ENCODE measurements at places on chromosomes 7 and 10.
A peak's percentile ranks its signal among the peaks of the same experiment; 100 is the strongest.

- DNase-seq: peak; percentile 51
Measured at GRCh38 chr10:51879238-51879637, 179.8 kb upstream of the CSTF2T start.

- DNase-seq: no peak
Measured at GRCh38 chr10:48929413-48929990, 10.1 kb downstream of the LRRC18 start.

DNA sequence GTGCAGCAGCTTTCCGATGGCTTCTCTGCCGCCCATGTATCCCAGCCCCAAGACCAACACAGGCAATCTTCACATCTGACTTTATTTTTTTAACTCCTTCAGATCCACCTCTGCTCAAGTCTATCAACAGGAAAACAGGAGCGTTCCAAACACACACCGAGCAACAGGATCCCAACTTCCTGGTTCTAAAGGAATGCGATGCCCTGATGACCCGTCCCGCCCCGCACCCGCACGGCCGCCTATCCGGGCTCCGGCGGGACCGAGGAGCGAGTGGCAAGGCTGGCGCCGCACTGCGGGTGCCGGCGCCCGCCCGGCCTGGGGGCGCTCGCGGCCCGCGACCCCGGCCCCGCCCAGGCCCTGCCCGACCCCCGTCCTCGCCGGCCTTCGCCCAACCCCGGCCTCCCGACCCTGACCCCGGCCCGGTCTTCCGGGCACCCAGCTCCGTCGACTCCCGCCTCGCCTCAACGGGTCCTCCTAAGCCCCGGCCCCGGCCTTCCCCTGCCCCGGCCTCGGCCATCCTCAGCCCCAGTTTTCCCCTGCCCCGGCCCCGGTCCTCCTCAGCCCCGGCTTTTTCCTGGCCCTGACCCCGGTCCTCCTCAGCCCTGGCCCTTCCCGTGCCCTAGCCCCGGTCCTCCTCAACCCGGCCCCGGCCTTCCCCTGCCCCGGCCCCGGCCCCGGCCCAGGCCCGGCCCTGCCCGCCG lies 730 bp downstream of the LARP4B start:
- peak; percentile 23 for DNase-seq

GRCh38 chr7:30545791-30546555 lies 41.3 kb upstream of the GGCT start:
- peak; percentile 52 for DNase-seq
